Tibial artery (tissue), 4 donors: ENCODE measurements at places on chromosomes 12 and 14.

GRCh38 chr14:87233266-87233665, 759.7 kb downstream of the GALC start:
- DNase-seq, result no peak

GRCh38 chr14:83594874-83595273, 1935.1 kb upstream of the FLRT2 start:
- no peak for DNase-seq

DNA sequence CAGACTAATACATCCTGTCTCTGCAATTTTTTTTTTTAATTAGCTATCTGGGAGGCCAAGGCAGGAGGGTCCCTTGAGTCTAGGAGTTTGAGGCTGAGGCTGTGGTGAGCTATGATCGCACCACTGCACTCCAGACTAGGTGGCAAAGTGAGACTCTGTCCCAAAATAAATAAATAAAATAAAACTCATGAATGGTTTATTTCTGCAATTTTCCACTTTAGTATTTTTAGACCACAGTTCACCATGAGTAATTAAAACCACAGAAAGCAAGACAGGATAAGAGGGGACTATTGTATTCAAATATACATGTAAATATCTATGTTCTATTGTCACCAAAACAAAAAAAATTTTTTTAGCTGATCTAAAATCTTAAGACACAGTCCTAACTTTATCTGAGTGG, 17.8 kb downstream of the TAOK3 start:
- no peak for DNase-seq

DNA sequence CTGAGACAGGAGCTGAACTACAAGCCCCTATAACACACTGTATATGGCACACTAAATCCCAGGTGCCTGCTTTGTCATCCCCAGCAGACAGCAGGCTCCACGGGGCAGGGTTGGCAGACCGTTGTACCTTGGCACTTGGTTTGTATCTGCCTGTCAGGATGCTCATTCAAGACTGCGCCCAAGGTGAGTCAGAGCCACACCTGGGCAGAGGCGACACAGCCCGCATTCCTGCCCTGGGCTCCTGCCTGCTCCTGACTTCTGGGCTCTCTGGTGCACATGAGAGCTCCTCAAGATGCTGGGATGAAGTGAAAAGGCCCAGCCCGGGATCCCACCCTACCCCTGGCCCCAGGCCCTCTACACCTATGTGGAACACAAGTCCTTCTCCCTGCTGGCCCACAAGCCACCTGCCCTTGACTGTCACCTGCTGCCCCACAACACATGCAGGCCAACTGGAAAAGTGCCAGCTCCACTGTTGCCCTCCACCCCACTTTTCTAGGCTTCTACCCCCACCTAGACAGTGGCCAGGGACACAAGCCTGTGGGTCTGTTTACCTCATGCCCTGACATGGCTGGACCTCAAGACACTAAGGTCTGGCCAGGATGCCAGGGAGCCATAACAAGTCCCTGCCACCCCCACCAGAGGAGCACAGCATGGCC, 30.8 kb upstream of the PNMA1 start:
- DNase-seq, result no peak

GRCh38 chr12:121701667-121702277, 10.8 kb upstream of the TMEM120B start:
- no peak for DNase-seq

DNA sequence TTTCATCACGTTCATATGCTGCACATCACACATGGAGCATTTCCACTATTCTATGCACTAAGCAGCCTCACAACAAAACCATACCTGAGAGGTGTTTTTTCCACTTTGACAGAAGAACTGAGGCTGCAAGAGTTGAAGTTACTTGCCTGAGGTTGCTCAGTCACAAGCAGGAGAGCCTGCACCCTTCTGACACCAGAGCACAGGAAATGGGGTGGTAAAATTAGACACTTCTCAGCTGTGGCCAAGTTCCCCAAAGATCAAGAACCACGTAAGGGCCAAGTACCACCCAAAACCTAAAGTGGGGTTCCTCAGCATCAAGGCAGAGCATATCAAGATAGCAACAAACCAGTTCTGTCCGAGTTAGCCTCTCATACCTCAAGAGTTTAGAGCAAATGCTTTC, 185.8 kb downstream of the CAPZA3 start:
- no peak for DNase-seq

- DNase-seq, result no peak
Measured at GRCh38 chr12:90084018-90084417, 375.4 kb upstream of the ATP2B1 start.

- no peak for DNase-seq
Measured at GRCh38 chr12:26828280-26829073, 4.5 kb downstream of the ITPR2 start.

- no peak for DNase-seq
Measured at GRCh38 chr14:21965042-21965441, 291.4 kb upstream of the OR4E1 start.
